Activated T-cell treated with anti-CD3 and anti-CD28 coated beads for 48 hours (primary cell): ENCODE measurements at places on chromosomes 12 and 14.

DNA sequence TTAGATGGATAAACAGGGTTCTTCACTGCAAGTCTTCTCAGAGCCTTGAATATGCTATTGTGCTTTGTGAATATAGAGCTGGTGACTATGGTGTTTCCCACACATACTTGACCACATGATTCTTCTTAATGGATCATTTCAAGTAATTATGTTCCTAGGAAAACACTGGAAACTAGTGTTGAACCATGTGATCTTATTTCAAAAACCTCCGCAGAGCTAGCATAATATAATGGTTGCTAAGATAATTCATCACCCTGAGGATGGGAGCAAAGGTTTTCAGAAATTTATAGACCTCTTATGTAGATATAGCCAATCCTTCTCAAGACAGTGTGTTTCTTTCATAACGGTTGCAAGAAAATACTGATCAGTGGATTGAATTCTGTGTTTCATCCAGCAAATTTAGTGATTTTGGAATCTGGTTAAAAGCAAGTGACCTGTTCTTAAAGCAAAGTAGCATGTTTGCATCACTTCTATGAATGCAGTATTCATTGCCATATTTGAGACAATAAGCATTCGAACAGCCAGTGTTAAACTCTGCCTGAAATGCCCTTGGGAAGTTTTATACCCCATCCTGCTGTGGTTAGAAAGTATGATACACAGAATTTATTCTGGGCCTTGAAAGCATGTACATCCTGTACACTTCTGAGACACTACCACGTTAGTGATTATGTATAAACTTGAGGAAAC is 341.0 kb upstream of the E2F7 start:
- no peak for DNase-seq

DNA sequence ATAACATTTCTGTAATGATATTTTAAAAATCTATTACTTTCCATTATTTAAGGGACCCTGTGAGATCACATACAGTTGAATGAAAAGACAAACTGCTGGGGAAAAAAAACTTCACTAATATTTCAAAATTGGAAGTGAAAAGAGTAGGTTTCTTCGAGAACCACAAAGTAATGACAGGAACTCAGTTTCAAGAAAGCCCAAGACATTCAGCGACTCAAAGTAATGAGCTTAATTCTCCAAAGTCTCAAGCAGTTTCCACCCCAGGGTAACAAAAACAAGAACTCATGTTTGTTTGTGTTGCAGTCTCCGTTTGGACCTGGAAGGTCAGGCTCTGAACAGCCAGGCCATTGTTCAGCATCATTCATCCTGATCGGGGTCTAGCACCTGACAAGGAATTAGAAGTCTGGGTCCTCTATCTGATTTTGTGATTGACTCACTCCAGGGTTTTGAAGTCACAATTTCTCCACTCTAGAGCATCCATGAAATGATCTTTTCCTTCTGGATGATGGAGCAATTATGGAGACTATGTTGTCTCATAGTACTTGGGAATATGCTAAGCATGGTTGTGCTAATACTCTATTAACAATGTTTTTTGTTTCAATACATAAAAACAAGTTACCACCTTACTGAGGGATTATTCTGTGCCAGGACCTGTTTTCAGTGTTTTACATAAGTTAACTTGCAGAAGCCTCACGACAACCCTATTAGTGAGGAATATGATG is 126.9 kb downstream of the SLC25A21 start:
- DNase-seq, result no peak

DNA sequence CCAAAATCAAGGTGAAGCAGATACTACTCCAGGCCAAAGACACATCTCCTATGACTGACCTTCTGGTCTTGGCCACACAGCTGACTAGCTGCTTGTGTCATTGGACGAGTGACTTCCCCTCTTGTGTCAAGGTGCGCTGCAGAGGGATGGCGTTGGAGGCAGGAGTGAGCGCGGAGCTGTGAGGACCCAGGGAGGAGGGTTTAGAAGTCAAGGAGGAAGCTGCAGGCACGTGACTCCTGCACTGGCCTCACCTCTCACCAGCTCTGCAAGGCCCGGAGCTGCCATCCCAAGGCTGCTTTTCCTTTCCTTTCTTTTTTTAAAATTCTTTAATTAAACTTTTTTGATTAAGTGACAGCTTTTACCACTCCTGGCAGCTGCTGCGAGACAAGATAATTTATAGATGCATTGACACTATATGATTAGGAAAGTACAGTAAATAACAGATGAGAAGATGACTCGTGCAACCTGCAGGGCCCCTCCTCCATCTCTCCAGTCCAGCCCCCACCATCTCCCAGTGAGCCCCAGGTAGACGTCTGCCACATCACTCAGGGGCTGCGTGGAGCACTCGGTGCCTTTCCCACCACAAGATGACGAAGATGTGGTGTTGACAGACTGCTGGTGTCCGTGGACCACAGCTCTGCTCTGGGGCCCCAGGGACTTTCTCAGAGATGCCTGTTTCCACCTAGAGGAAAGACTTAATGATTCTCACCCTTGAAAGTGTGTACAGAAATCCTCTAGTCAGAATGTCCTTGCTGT is 350.6 kb downstream of the CACNA1C start:
- DNase-seq, result no peak

DNA sequence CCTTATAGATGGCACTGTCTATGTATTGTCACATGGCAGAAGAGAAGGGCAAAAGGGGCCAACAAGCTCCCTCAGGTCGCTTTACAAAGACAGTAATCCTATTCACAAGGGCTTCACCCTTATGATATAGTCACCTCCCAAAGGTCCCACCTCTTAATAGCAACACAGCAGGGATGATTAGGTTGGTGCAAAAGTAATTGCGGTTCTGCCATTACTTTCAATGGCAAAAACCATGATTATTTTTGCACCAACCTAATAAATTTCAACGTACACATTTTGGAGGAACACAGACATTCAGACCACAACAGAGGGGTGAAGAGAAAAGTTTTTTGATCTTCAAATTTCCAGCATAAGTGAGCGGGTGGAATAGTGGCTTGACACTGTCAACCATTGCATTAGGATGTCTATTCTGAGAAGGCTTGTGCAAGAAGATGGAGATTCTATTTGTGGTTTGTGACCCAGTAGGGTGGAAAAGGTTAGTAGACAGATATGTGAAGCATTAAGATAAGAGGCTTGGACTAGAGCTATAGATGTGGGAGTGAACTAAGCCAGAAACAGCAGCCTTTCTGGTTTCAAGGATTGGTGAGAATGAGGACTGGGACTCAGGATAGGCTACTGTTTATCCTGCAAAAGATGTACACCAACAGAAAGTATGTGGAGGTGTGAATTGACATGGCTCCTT is 75.5 kb upstream of the CPSF6 start:
- DNase-seq, result no peak

DNA sequence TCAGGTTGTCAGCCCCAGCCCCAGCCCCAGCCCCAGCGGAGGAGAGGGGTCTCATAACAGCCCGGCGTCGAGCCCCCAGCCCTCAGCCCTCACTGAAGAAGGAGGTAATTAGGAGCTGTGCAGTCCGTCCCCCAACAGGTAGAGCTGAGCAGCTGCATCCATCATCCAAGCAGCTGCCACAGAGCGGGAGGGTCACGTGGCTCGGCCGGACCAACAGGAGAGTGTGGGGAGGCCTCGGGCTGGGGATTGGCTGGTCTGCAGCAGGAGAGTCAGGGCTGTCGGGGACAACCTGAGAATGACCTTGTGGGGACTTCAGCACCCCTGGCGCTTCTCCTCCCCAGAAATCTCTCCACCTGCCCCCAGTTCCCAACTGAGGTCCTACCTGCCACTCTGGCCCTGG is 29.6 kb downstream of the SMUG1 start:
- DNase-seq, result peak; percentile 30

DNA sequence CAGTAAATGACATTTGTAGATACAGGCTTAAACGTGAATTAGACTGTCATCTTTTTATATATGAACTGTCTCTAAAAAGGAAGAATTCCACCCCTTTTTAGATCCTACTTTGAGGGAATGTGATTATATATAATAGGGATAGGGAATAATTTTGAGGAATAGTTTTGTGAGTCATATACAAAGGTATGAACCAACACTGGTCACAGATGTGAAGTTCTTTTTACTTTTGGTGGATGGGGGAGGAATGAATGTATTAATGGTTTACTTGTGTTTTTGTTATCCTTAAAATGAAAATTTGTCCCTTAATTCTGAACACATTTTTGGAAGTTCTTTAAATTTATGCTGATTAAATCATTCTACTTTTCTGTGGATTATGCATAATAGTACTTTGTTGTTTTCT is 30.4 kb downstream of the FRS2 start:
- DNase-seq, result no peak

DNA sequence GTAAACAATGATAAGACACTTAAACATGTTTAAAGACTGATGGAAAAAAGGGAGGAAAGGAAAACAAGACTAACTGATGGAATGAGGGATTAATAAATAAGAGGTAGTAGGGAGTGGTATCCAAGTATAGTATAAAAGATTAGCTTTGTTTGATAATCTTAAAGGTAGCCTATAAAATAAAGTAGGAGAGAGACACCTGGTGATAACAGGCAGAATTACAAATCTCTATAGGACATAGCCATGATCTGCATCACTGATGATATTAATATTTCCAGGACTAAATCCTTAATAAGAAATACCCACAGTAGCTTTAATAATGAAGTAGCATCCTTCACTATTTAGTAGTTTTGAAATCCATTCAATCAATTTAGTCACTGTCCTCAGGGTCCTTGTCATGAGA is 30.4 kb downstream of the DLGAP5 start:
- DNase-seq, result no peak

GRCh38 chr14:56300495-56300894 is 182.3 kb downstream of the PELI2 start:
- DNase-seq, result no peak

DNA sequence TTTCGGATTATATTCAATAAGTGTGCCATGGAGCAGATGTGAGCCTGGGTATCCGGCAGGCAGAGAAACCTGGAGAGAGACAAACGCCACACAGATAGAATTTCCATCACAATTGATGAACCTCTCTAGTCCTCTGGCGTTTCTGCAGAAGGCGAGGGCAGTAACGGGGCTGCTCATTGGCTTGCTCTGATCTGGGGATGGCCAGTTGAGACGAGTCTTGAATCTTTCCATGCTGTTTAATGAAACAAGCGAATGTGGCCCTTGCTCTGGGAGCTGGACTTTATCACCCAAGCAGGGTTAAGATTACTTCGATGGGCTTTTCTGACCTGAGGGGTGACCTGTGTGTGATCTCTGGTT is 42.4 kb upstream of the CLMN start:
- DNase-seq, result no peak
